ENCODE measurements at places on chromosomes 1 and 21. TPM values are rescaled to one million over a fixed set of nuclear protein-coding genes. Genes with fewer than 3 reads are reported as not detected.

Gene FAM151A
- not detected for total RNA-seq

DNA sequence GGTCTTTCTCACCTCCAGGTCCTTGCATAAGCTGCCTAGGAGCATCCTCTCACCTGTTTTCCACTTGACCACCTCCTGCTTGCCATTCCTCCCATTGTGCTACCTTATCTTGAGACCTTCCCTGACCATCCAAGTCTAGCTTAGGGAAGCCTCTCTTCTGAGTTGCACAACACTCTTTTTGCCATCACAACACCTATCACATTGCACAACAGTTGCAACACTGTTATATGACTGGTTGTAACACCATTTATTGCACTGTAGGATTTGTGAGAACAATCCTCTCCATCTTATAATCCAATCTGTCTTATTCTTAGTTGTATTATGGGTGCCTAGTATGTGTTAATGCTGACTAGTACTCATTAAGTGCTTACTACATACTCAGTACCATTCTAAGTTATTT, 488.7 kb downstream of the OMA1 start:
- peaks cover 16% of the 10 kb centered on the region for H3K4me1 ChIP-seq
- no peaks in the 10 kb centered on the region for H3K36me3 ChIP-seq
- no peak overlapping the region for H3K27ac ChIP-seq
- H3K27me3 ChIP-seq = no peaks in the 10 kb centered on the region

DNA sequence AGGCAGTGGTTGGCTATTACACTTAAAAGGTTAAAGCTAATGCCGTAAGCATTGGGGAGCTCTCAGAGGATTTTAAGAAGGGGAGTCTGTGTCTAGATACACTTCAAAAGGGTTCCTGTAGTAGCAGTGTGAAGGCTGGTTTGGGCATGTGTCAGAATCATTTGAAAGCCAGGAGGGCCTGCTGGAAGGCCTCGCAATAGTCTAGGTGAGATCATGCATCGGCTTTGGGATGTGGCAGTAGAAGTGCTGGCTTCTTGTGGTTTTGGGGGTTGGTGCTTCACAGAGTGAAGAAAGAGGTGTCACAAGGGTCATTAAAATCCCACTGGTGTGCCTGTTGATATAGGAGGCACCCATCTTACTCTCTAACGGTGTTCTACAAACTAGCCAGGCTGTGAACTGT, 85.7 kb downstream of the ST6GALNAC3 start:
- DNase-seq = no peak
- H3K36me3 ChIP-seq = no peaks in the 10 kb centered on the region
- H3K27ac ChIP-seq = no peak overlapping the region
- H3K4me3 ChIP-seq = no peak overlapping the region
- H3K27me3 ChIP-seq = no peaks in the 10 kb centered on the region

GRCh38 chr1:83760226-83761021, 238.5 kb downstream of the TTLL7 start:
- H3K4me3 ChIP-seq = no peak overlapping the region
- no peak for DNase-seq
- H3K27me3 ChIP-seq = no peaks in the 10 kb centered on the region
- H3K27ac ChIP-seq = no peak overlapping the region
- no peaks in the 10 kb centered on the region for H3K36me3 ChIP-seq

- peak overlapping the region; percentile 93 for H3K4me3 ChIP-seq
- H3K27me3 ChIP-seq = no peaks in the 10 kb centered on the region
- peaks cover 17% of the 10 kb centered on the region for H3K4me1 ChIP-seq
- peak overlapping the region; percentile 73 for H3K27ac ChIP-seq
- DNase-seq = peak; percentile 72
Observed at GRCh38 chr1:113390871-113391648, 745 bp downstream of the MAGI3 start.

DNA sequence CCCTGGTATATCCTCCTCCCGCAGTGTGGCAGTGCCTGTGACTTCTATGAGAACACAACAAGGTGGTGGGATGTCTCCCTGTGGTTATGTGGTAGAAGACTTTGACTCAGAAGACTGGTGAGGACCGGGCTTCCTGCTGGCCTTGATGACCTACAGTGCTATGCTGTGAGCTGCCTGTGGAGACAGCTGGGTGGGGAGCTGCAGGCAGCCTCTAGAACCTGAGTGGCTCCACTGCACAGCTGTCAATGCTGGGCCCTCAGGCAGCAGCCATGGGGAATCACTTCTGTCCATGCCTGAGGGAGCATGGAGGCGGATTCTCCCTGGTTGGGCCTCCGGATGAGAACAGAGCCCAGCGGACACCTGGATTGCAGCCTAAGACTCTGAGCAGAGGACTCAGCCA, 14.9 kb downstream of the SLC1A7 start:
- H3K4me1 ChIP-seq = no peaks in the 10 kb centered on the region
- no peak for DNase-seq
- H3K4me3 ChIP-seq = no peak overlapping the region

DNA sequence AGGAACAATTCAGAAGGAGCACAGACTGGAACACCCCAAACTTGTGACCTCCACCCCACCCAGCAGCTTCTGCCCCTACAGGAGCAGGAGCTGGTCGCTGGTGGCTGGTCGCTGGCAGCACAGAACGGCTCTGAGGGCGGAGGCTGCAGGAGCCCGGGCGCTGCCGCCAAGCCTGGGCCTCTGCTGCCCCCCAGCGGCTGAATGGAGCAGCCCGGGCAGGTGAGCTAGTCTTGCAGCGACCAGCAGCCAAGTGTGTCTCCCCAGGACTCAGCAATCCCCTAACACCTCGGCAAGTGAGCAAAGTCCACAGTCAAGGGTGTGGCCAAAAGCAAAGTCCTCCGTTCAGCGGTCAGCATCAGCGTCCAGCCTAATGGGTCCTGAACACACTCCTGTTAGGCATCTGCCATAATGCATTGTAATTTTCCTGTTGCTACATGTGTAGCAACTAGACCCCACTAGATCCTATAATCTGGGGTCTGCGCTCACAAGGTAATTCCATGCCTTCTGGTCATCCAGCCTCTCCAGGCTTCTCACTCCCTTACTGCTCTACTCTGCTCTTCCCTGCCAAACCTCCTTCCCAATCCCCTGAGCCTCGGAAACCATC, 12.1 kb upstream of the GJB5 start:
- H3K4me1 ChIP-seq = no peaks in the 10 kb centered on the region
- no peaks in the 10 kb centered on the region for H3K36me3 ChIP-seq
- no peak overlapping the region for H3K4me3 ChIP-seq
- peak; percentile 77 for DNase-seq
- no peaks in the 10 kb centered on the region for H3K27me3 ChIP-seq

GRCh38 chr1:3702990-3703728, 49.1 kb upstream of the CCDC27 start:
- H3K27me3 ChIP-seq = no peaks in the 10 kb centered on the region
- H3K4me1 ChIP-seq = peaks cover 28% of the 10 kb centered on the region
- peak overlapping the region; percentile 46 for H3K27ac ChIP-seq
- DNase-seq = peak; percentile 69
- peak overlapping the region; percentile 46 for H3K4me3 ChIP-seq

DNA sequence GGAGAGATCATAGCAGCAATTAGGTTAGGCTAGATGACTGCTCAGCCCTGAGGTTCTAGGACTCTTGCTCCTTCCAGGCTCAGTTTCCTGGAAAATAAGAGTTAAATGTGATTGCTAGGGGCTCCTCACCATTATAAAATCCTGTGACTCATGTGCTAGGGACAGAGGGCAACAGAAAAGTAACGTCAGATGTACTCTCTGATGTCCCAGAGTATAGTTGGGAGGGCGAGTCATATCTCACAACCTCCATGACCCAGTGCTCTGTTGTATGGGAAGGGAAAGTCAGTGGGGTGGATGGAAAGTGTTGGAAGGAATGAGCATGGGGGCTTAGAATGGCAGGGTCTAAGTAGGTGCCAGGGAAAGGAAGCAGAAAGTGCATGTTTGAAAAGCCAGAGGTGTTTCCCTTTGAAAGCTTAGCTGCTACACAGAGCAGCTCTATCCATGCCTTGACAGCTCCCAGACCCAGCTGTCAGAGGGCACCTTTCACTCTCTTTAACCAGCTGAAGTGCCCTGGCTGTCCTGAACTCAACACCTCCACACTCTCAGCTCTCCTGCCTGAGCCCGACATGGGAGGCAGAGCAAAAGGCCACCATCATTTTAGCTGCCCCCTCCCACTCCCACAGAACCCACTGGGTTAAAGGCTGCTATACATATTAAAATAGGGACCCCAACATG, 11.6 kb downstream of the GJA5 start:
- no peak for DNase-seq
- H3K4me1 ChIP-seq = peaks cover 7% of the 10 kb centered on the region
- H3K36me3 ChIP-seq = no peaks in the 10 kb centered on the region

- H3K27me3 ChIP-seq = no peaks in the 10 kb centered on the region
- no peak overlapping the region for H3K4me3 ChIP-seq
- peaks cover 13% of the 10 kb centered on the region for H3K4me1 ChIP-seq
- H3K36me3 ChIP-seq = peaks cover 62% of the 10 kb centered on the region
- DNase-seq = no peak
- no peak overlapping the region for H3K27ac ChIP-seq
Observed at GRCh38 chr21:41254090-41254700, 62.4 kb upstream of the FAM3B start.

GRCh38 chr1:155324717-155325602, 4.3 kb downstream of the RUSC1 start:
- DNase-seq = peak; percentile 50
- peak overlapping the region; percentile 90 for H3K4me3 ChIP-seq
- no peaks in the 10 kb centered on the region for H3K27me3 ChIP-seq
- peaks cover 33% of the 10 kb centered on the region for H3K36me3 ChIP-seq
- peak overlapping the region; percentile 55 for H3K27ac ChIP-seq
- peaks cover 28% of the 10 kb centered on the region for H3K4me1 ChIP-seq

DNA sequence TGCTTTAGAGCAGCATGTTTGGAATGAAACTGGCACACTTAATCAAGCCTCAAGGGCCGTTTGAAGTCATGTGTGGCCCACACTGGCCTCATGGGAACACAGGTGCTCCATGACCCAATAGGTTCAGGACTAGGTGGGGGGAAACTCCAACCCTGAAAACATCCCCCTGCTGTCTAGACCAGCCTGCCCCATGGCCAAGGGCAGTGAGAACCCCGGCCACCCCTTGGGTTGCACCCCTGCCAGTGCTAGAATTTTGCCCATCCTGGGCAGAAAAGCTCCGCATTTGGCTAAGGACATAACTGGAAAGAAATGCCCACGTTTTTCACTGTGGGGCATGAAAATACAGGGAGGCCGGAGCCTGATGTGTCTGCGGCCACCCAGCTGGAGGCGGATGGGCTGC, 6.1 kb upstream of the PTGER3 start:
- peak; percentile 11 for DNase-seq
- peaks cover 31% of the 10 kb centered on the region for H3K36me3 ChIP-seq
- H3K27ac ChIP-seq = no peak overlapping the region
- H3K4me3 ChIP-seq = no peak overlapping the region

- H3K4me1 ChIP-seq = peaks cover 15% of the 10 kb centered on the region
- no peaks in the 10 kb centered on the region for H3K27me3 ChIP-seq
- no peak overlapping the region for H3K4me3 ChIP-seq
- no peak overlapping the region for H3K27ac ChIP-seq
Observed at GRCh38 chr1:41716188-41717130, 202.3 kb downstream of the HIVEP3 start.

Gene EPHB2
- 0.79 TPM for total RNA-seq

DNA sequence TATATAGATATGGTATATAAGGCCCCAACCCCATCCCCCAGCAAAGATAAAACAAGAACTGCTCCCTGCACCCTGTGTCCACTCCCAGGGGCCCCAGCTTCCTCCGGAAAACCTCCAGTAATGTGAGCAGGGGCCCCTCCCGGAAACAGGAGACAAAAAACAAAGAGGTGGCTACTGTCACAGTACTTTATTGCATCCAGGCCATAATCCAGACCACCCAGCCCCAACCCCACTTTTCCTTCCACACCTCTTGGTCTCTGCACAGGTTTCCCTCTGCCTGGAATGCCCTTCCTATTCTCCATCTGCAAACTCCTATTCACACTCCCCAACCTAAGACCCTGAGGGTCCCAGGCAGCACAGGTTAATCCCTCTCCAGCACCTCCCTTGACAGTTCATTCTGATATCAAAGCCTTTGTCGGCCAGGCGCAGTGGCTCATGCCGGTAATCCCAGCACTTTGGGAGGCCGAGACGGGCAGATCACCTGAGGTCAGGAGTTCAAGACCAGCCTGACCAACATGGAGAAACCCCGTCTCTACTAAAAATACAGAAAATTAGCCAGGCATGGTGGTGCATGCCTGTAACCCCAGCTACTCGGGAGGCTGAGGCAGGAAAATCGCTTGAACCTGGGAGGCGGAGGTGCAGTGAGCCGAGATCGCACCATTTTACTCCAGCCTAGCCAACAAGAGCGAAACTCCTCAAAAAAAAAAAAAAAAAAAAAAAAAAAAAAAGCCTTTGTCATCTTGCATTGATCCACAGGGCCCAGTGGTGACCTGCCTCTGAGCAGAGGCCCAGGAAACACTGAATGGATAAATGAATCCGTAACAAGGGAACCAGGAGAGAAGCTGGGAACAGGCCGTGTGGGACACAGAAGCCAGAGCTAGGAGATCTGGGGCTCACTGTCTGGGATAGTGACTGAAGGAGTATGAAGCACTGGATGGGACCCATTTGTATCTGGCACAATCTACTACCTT, 2.3 kb upstream of the AUNIP start:
- no peaks in the 10 kb centered on the region for H3K36me3 ChIP-seq
- H3K27ac ChIP-seq = no peak overlapping the region
- H3K27me3 ChIP-seq = no peaks in the 10 kb centered on the region
- no peak overlapping the region for H3K4me3 ChIP-seq

GRCh38 chr21:24594082-24594481, 1013.2 kb downstream of the MRPL39 start:
- H3K36me3 ChIP-seq = no peaks in the 10 kb centered on the region
- no peak overlapping the region for H3K4me3 ChIP-seq
- DNase-seq = peak; percentile 2
- H3K27ac ChIP-seq = no peak overlapping the region
- no peaks in the 10 kb centered on the region for H3K27me3 ChIP-seq
- peaks cover 6% of the 10 kb centered on the region for H3K4me1 ChIP-seq

Gene RNF186
- not detected for total RNA-seq

Gene ABCG1
- total RNA-seq = 28.7 TPM

DNA sequence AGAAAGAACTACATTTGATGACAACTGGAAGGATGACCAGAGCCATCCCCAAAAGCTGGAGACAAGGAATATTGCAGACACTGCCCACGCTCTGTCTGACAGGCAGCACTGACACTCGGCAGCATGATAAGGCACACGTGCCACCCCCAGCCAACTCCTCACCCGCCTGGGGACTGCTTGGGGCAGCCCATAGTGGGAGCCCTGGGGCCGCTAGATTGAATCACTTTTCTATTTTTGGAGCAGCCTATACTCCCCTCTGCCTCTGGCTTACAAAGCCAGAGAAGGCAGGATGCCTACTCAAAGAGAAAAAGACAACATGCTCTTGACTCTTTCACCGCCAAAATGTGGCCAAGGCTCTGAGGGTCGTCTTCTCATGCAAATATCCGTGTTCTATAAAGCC, 1.3 kb downstream of the SMG5 start:
- peaks cover 51% of the 10 kb centered on the region for H3K4me1 ChIP-seq
- peak overlapping the region; percentile 93 for H3K27ac ChIP-seq
- H3K27me3 ChIP-seq = no peaks in the 10 kb centered on the region

Gene EPHX1
- 35.8 TPM for total RNA-seq

GRCh38 chr1:184283999-184284398, 102.8 kb upstream of the C1orf21 start:
- no peaks in the 10 kb centered on the region for H3K27me3 ChIP-seq
- no peaks in the 10 kb centered on the region for H3K36me3 ChIP-seq
- H3K27ac ChIP-seq = no peak overlapping the region
- H3K4me1 ChIP-seq = peaks cover 5% of the 10 kb centered on the region
- H3K4me3 ChIP-seq = no peak overlapping the region

Gene ATP1A4
- total RNA-seq = not detected

GRCh38 chr1:152757747-152758146, at the start of gene KPRP:
Gene KPRP (plus strand): TSS chr1:152758025. CDS start chr1:152759589, 1,564 bp downstream.
- H3K4me1 ChIP-seq = peaks cover 45% of the 10 kb centered on the region
- no peak within 1 kb of the TSS for H3K4me3 ChIP-seq
- no peaks in the 10 kb centered on the region for H3K27me3 ChIP-seq
- H3K36me3 ChIP-seq = no peaks in the 10 kb centered on the region
- peak within 1 kb of the TSS; percentile 59 for H3K27ac ChIP-seq

Gene COL9A2
- total RNA-seq = not detected

GRCh38 chr1:209756615-209757445, 977 bp downstream of the TRAF3IP3 start:
- no peaks in the 10 kb centered on the region for H3K27me3 ChIP-seq
- H3K27ac ChIP-seq = no peak overlapping the region
- peaks cover 5% of the 10 kb centered on the region for H3K4me1 ChIP-seq

All from MCF 10A (cell line).